Brain pericyte (primary cell): ENCODE measurements at places on chromosomes 12 and 14.

- DNase-seq = peak; percentile 96
These were observed at the start of the genes ERP29 and TMEM116 for GRCh38 chr12:112012775-112013600. Gene ERP29, plus strand, starts transcription at chr12:112013426. Its CDS starts 40 bp downstream, at chr12:112013466. Gene TMEM116, minus strand, starts transcription at chr12:112013165. Its CDS starts 7,895 bp downstream, at chr12:112005270.

- DNase-seq = no peak
These were observed 7.3 kb upstream of the ASIC1 start for GRCh38 chr12:50050119-50050385.

DNA sequence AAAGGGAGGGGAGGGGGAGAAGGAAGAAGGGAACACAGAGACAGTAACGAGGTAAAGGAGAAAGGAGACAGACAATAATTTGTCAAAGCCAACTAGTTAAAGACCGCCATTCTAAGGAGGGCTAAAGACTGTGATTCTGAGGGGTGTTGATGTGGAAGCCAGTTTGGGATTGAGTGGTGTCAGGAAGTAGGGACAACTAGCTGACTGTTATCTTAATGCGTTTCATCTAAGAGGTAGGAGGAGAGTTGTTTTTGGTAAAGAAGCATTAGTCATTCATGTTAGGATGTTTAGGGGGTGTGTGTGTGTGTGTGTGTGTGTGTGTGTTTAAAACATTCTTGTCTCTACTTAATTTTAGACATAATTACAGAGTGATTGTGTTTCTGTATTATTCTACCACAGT lies 95.0 kb downstream of the INSM2 start:
- no peak for DNase-seq

DNA sequence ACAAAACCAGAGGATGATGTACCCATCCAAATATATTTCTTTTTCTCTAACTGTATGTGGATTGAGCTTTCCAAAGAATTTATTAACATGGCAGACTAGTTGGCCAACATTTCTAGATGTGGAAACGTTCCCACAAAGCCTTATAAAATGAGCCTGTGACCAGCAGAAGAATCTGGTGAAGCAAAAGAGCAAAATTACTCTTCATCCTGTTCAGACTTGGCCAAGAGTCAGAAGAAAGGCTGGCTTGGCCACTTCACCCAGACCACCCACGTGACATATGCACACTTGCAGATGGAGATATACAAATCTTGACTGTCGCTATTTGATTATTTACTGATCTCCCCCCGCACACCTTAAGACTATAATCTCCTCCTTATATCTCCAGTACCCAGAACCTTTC lies 96.7 kb downstream of the NUAK1 start:
- DNase-seq = no peak

GRCh38 chr12:38903596-38903995 lies 1.8 kb downstream of the CPNE8 start:
- DNase-seq = no peak

DNA sequence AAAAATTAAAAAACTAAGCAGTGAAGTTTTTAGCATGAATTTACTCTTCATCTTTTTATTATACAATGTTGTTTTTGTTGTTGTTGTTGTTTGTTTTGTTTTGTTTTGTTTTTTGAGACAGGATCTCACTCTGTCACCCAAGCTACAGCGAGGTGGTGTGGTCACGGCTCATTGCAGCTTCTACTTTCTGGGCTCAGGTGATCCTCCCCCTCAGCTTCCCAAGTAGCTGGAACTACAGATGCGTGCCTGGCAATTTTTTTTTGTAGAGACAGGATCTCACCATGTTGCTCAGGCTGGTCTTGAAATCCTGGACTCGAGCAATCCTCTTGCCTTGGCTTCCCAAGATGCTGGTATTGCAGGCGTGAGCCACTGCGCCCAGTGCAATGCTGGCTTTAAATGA lies 11.3 kb downstream of the PPFIBP1 start:
- no peak for DNase-seq

- DNase-seq = no peak
These were observed 161.3 kb downstream of the KITLG start for GRCh38 chr12:88418856-88419497.

GRCh38 chr14:55120571-55121495 lies 8.2 kb upstream of the LGALS3 start:
- no peak for DNase-seq

DNA sequence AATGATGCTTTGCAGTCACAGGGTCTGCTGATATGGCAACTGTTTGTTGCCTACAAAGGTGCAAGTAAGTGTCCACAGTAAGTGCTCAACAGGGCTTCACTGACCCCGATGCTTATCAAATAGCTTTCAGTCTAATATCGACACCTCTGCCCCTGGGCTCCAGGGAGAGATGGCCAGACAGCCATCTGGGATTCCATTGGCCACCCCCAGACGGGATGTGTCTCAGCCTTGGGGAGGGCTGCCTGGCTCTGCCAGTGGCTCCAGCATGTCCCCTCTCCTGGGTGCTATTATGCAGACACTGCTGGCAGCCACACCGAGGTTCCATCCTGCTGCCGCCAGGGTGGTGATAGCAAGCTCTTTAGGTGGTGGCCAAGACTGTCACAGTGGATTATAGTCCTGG lies 57.4 kb downstream of the DGLUCY start:
- no peak for DNase-seq

- DNase-seq = no peak
These were observed 349.3 kb downstream of the CACNA1C start for GRCh38 chr12:2402073-2402579.

DNA sequence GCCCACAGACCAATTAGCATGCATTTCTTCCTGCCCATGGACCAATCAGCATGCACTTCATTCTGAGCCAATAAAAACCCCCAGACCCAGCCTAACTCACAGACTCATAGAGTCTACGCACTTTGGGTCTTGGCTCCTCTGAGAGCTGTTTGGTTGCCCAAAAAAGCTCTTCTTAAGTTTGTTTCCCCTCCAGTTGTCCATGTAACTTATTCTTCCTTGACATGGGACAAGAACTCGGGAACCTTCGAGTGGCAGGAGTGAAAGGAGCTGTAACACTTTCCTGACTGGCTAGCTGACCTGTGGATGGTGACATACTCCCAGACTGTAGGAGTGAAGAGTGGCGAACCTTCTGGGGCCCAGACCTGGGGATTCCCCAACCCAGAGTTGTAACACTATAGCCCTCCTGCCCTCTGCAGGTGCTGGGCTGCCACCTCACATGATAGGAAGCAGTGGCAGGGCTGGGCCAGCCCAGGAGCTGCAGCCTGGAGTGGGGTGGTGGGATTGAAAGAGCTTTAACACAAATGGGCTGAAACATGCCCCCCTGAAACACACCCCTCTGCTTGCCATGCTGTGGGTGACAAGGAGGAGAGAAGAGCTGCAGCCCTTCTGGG lies 4.4 kb upstream of the BTBD7 start:
- DNase-seq = no peak

DNA sequence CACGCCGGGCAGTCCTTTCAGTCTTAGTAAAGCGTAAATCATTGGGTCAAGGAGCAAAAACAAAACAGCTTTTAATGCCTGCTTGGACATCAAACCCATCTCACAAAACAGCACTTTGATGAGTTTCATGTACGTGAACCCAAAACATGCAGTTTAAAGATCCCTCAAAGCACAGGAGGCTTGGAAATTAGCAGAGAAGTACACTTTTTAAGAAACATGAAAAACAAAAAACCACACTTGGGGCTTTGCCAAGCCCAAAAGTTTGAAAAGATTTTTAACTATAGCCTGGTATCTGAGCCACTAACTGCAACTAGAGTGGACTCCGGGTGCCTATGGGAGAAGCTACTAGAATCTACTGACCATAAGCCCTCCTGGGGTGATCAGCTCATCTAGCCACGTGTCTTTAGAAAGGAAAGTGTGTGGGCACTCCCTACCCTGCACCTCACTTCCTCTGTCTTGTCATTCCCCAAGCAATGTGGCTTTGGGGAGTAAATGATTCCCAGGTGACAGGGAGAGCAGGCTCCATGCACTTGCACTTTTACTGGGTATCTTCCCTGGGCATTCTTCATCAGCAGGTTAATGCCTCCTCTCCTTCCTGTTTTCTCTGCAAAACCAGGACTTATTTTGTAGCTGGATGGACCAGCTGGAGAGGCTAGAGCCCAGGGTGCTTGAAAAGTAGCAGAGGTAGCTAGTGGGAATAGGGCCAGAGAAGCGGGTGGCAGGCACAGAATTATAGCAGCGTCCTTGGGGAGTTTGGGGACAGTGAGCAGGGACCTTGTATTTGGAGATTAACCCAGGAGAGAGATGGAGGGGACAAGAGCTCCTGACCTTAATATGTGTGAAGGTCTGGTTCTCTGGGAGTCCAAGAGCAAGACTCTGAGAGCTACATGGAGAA lies 339.3 kb downstream of the BCL11B start:
- DNase-seq = no peak

DNA sequence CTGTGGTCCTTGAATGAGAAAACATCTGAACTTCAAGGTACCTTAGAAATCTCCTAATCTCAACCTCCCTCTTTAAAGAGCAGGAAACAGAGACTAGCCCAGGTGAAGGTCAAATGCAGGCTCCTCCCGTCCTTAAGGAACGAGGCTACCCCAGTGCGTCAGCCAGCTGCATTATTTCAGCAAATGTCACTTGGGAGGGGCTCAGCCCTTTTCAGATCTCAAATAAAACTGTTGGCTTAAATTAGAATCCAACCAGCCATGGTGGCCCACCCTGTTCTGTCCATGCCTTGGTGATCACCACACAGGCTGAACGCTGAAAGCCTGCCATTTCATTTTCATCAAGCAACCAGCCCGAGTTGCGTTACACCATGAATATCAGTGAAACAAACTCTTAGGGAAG lies 7.0 kb downstream of the SYNE3 start:
- DNase-seq = no peak

- no peak for DNase-seq
These were observed 74.0 kb downstream of the PCNX1 start for GRCh38 chr14:70981000-70981952.

- peak; percentile 80 for DNase-seq
These were observed 221.8 kb downstream of the SLC41A2 start for GRCh38 chr12:104736307-104736706.

DNA sequence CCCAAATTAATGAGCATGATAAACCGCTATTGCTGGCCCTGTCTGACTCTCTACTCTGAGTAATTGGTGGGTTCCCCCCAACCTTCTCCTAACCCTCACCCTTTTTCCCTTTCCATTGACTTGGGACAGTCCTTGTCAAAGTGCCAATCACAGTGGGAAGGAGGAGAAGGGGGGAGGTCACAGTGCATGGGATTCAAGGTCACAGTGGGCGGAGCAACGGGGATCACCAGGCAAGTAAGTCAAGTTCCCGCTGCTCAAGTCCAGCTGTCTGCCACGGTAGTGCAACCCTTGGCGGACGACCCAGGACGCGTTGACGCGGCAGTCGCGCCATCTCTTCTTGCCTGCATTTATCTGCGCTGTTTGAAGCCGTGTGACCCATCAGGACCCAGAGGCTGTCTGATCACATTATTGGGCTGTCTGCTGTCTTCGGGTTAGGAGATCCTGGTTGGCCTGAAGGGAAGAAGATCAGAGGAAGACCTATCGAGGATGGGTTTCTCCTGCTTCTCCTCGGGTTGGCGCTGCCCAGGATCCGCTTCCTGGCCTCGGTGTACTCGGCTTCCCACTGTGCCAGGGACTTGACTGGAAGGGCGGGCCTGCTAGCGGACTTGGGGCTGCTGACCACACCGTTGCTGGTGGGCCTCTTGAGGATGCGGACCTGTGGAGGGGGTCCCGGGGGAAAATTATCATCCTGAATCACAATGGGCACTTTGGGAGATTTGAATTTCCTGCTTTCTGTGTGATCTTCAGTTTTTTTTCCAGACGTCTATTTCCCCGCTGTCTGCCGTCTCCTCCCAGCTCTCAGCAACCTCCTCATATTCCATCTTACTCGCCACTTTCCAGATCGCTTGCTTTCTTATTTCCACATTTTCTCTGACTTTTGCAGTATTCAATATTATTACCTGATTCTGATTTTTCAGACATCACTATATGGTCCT lies 3.1 kb upstream of the MDM2 start:
- no peak for DNase-seq

GRCh38 chr12:109873653-109874052 lies 6.7 kb downstream of the GLTP start:
- no peak for DNase-seq

DNA sequence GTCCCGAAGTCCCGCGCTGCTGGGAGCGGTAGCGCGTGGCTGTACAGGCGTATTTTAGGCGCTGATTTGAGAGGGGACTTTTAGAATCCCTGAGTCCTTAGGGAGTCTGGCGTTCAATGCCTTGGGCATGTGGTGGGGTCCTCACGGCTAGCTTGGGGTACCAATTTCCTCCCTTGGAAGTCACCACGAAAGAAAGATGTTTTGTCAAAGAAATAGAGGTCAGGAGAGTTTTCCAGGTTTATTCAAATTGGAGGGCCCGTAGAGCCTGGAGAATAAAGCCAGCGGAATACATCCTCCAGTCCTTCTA lies 63.9 kb downstream of the KLHL28 start:
- DNase-seq = no peak

GRCh38 chr14:23143911-23144310 lies 24.9 kb upstream of the CEBPE start:
- no peak for DNase-seq

GRCh38 chr12:31393004-31393550 lies 67.1 kb upstream of the SINHCAF start:
- no peak for DNase-seq

DNA sequence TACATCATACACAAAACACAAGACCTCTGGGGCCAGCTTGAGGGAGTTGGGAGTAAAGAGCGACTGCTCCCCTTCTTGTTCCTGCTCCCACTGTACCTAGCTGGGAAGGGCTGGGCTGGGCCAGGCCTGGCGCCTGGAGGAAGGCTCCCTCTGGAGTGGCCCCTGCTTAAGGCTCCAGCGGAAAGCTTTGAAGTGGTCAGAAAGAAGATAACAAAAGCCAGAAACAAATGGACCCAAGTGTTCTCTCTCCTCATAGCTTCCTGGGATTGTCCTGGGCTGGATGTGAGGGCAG lies 25.3 kb downstream of the PRPF40B start:
- DNase-seq = no peak

DNA sequence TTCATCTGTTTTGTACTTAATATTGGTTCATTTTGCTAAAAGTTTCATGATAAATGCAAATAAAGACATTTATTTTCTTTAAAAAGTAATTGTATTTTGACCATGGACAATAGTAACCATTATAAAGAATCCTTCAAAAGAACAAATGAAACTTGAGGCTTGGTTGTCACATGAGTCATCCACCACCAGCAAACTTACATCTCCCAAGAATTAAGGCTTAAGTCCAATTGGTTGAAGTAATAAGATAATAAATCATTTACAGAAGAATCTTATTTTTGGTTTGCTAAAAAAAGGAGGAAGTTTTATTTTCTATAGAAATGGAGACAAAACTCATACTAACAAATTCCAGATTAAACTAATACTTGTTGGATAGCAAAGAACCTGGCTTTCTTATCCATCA lies 84.8 kb upstream of the KITLG start:
- DNase-seq = no peak

GRCh38 chr12:105920161-105920684 lies 218.5 kb downstream of the NUAK1 start:
- DNase-seq = no peak

DNA sequence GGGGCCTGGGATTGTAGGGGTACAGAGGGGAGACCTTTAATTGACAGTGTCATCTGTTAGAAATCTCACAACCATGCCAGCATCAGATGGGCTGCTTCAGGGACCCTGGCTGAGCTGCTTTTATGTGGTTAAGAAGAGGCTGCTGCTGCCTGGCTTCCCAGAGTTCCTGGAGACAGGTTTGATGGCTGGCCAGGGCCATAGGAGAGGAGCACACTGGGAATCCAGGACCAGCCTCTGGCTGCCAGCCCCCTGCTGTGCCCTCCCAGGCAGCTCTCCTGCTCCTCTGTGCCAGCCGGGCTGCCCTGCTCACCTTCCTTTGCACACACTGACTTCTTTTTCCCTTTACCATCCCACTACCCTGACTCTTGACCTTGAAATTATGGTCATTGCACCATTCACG lies 507 bp upstream of the KRT73 start:
- no peak for DNase-seq

- DNase-seq = no peak
These were observed 1.8 kb upstream of the KRT82 start for GRCh38 chr12:52407918-52408317.

- no peak for DNase-seq
These were observed 20.0 kb upstream of the FICD start for GRCh38 chr12:108495054-108495453.
